ENCODE measurements at places on chromosomes 6 and 20.

GRCh38 chr6:160931378-160932310 lies 59.9 kb upstream of the MAP3K4 start:
- DNase-seq: no peak

DNA sequence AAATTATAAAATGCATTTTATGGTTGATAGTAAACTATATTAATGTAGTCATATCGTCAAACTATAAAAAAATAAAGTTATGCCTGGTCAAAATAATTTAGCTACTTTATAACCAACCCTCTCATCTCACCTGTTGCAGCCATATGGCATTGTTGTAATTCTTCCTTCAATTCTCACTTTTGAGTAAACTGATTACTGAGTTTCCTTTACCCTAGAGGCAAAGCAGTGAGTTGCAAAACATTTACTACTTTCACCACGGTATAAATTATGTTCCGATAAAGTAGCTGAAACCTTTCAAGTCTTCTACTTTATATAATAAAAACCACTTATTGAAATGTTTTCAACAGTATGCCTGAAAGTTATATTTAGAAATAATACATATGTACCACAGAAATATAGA lies 113.8 kb downstream of the AHI1 start:
- no peak for DNase-seq

GRCh38 chr6:167268683-167269280 lies 22.3 kb upstream of the UNC93A start:
- no peak for DNase-seq

GRCh38 chr6:157774153-157775135 lies 48.6 kb upstream of the SNX9 start:
- DNase-seq: no peak

DNA sequence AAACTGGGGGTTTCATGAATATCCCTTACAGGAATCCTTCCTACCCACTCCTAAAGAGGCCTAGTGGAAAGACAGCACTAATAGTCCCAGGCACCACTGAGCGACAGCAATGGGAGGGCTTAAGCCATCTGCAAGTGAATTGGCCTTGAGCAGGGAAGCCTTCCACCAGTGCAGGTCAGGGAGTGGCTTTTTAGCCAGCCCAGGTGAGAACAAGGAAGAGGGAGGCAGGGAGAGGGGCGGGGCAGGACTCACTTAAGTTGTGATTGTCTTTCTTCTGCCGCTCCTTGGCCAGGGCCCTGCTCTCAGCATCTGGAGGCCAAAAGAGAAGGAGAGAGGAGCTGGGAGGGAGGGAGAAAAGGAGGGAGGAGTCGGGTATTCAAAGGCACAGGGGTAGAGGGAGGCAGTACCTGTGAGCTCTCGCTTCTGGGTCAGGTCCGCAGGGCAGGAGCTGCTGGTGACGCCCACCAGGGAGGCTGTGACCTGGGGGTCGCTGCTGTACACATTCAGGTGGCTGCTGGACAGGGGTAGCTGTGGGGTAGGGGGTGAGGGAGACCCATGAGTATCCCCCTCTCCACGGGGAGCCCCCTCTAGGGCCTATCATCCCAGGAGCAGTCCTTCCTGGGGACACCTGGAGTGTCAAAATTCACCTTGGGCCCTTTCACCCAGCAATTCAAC lies 47.8 kb downstream of the TFEB start:
- DNase-seq: no peak

DNA sequence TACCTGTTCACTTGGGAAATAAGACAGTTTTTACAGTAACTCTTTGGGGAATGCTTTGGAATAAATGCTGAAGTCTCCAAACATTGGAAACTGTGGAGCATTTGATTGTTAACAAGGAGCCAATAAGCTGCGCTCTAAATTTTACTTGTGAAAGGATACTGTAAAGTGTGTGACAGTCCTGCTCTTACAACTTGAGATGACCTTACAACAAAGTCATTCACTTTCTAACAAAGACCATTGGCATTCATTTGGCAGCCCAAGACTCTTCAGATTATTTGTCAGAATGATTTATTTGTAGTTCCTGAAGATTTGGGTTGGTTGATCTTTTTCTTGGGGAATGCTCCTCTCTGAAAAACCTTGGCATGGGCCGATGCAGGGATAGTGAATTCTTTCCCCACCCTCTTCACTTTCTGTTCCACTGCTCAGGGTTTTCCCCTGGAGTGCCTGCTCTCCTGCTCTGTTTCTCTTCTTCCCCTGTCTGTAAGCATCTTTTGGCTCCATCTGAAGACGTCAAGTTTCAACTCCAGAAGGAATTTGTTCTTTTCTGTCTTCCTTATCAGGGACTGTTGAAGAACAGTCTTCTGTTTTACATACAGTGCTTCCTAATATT lies 116.4 kb downstream of the AKAP7 start:
- no peak for DNase-seq

- DNase-seq: no peak
Observed at GRCh38 chr20:44780226-44780625, 30.1 kb downstream of the RIMS4 start.

GRCh38 chr6:158004701-158005095 lies 23.0 kb downstream of the SYNJ2 start:
- DNase-seq: no peak

Measured in nucleus accumbens (tissue), 56 donors.